HFFc6 (cell line): ENCODE measurements at places on chromosomes 12 and 14.

DNA sequence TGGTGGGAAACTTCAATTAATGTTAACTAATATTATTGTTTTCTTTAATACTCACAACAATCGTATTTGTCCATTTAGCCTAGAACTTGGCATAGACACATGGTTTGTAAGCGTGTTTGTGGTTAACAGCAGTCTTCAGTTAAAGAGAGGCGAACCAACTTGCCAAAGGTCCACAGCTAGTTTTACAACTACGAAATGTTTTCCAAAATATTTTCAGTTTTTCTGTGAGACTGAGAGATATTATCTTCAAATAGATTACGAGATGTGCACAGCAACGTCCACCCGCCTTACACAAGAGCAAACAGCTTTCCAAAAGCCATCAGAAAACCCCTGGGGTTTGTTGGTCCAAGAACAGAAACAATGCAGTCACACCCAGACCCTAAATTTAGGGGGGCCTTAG, 58.6 kb upstream of the RASSF3 start:
- DNase-seq, result no peak

- DNase-seq, result peak; percentile 81
These were observed 272.7 kb downstream of the AEBP2 start for GRCh38 chr12:19712041-19712440.

DNA sequence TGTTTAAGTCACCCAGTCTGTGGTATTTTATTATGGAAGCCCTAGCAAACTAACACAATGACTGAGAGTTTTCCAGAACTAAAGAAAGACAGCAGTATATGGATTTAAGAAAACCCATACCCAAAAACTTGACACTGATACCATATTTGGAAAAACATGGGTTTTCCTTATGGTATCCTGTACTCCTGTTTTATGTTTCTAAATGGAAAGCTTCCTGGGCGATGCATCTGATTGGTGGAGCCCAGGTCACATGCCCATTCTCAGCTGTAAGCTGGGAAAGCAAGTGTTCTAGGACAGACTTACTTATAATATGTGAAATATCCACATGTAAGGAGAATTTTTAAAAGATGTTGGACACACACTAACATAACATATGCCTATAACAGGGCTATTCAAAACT, 4.5 kb upstream of the RNASE4 start:
- DNase-seq, result no peak

DNA sequence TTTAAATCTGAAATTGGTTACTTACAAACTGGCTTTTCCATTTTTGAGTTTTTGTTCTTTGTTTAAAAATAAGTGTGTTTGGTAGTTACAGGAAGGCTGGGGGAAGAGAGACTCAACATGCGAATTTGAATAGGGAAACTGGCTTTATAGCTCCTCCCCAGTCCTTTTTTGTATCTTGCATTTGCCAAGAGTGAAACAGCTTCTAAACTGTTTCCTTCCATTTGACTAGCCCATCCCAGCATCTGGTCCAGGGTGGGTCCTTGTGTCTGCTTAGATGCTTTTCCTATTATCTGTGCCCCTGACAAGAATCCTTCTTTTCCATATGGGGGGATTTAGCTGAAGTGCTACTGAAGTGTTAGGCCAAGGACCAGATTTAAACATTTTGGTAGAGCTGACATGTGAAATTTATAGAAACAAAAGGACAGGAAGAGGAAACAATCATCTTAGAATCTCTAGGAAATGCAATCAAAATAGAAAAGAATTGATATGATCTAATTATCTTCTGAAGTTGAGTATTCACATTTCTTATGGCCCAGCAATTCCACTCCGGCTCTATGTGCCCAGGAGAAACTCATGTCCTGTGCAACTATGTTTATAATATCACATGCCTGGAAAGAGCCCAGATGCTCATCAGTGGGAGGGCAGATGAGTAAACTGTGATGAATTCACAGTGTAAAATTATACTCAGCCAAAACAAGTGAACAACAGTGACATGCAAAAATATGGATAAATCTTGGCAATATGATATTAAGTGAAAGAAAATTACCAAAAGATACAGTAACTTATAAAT, 7.4 kb downstream of the SMOC1 start:
- no peak for DNase-seq

DNA sequence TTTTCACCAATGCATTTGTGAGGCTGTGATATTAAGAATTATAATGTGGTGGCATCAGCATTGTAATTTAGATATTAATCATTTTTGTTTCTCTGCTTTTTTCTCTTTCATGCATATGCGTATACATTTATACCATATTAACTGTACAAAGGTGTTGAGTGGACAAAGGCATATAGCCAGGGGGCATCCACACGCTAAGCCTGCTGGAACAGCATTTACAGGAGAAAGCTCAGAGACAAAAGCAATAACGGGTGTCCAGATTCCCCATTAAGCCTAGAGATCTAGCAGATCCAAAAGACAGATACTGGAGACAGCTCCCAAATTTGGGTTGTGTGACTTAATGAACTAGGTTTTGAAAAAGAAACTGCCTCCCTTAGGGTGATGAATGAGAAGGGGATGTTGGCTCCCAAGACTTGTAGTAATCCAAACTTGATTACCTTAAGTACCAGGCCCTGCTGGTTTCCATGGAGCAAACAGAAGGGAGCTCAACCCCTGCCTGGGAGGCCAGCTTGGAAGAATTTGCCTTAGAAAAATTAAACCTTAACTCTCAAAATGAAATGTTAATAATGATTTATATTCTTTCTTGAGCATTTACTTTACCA, 181.9 kb downstream of the SLC6A15 start:
- no peak for DNase-seq

DNA sequence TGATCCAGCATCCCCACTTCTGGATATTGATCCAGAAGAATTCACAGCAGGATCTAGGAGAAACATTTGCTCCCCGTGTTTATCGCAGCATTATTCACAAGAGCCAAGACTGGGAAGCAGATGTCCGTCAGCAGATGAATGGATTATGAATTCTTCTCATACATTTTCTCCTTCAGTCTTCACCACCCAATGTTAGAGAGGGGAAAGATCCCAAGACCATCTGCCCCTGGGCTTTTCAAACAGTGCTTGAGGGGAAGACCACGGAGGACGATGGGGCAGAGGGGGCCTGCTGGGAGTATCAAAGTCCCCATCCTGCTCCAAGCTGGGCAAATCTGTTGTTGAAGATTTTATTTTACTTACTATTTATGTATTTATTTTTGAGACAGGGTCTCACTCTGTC, 41.1 kb downstream of the SERPINA3 start:
- no peak for DNase-seq

- no peak for DNase-seq
These were observed 45.7 kb downstream of the LMO3 start for GRCh38 chr12:16560273-16560672.
